NCI-H524 treated with DMSO at 0.1 percent for 48 hours (cell line): ENCODE measurements at places on chromosomes 1 and 21.

DNA sequence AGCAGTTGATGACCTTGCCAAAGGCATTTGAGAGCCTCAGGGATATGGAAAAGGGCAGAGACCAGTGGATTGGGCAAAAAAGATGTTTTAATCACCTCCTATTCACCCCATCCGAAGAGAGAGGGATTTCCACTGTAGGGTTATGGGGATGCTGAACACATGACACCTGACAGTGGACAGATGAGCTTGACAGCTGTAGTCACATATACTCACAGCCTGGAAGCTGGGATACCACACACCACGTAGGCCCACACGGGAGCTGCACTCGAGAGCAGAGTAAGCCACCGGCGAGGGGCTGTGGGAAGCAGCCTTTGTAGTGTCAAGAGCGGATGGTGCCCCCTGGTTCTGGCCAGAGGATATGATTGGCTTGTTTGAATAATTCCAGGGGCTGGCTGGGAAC, 20.0 kb downstream of the ZBTB40 start:
- DNase-seq, result no peak

DNA sequence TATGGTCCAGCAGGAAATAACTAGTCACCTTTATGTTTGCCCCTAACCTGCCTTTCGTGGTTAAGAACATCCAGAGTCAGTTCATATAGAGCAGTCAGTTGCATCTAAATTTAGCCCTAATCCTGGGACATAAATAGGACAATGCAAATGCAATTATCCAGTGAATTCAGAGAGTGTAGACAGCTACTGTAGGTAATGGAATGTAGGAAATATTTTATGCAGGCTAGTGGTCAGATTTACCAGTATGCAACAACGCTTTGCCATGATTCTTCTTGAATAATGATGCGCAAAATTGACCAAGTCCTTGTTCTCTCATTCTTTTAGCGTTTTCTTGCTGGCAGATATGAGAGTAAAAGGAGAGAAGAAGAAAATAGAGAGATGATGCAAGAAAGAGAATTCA, 165.4 kb downstream of the LMX1A start:
- DNase-seq, result no peak

- DNase-seq, result peak; percentile 39
These were observed 28.2 kb downstream of the BATF3 start for GRCh38 chr1:212671342-212672031.

GRCh38 chr1:65055747-65056146, 89.4 kb upstream of the JAK1 start:
- no peak for DNase-seq

- DNase-seq, result no peak
These were observed 12.0 kb downstream of the AKT3 start for GRCh38 chr1:243837907-243838535.

GRCh38 chr1:20446796-20447195, 39.2 kb downstream of the CAMK2N1 start:
- no peak for DNase-seq

DNA sequence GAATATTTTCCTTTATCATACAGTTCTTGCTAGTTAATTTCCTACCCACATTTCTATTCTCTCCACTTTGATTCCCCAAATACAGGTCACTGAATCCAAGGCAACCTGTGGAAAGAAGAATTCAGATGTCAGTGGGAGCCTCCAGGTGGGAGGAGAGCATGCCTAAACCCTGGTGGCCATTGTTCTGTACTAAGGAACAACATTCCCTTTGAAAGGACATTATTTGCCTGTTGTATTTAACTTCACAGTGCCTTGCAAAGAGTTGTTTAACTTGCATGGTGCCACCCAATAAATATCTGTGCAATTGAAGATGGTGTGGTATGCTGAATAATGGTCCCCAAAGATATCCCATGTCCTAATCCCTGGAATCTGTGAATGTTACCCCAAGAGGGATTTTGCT, 21.3 kb downstream of the NPHS2 start:
- no peak for DNase-seq

DNA sequence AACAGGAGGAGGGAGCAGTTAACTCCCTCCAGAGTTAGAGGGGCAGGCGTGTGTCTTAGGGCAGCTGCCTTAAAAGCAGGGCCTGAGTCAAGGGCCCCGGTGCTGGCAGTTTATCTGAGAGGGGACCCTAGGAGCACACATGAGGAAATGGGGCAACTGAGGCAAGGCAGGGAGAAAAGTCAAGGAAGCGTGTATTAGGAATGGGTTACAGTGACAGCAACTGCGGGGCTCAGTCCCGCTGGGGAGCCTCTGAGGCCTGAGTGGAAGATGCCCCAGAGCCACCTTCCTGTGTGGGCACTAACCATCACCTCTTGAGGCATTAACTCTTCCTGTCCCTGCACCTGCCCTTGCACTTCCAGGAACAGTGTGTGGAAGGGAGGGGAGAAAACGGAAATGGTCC, 276.3 kb downstream of the MATN1 start:
- no peak for DNase-seq

DNA sequence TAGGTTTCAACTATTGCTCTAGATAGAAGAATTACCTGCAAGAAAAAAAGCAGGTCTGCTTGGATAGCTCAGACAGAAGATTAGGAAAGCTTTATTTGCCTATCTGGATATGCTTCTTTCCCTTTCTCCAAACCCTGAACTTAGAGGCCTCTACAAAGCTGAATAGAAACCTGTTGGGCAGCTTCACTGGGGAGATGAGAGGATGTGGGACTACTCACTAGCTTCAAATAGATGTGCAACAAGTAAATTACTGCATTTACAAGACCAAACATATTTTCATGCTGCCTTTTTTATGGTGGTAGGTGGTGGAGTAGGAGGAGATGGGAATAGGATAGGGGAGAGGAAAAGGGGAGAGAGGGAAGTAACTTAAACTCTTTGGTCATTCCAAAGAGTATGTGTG, 6.4 kb downstream of the CLCA2 start:
- no peak for DNase-seq

GRCh38 chr1:2213576-2214505, 14.3 kb upstream of the SKI start:
- no peak for DNase-seq

DNA sequence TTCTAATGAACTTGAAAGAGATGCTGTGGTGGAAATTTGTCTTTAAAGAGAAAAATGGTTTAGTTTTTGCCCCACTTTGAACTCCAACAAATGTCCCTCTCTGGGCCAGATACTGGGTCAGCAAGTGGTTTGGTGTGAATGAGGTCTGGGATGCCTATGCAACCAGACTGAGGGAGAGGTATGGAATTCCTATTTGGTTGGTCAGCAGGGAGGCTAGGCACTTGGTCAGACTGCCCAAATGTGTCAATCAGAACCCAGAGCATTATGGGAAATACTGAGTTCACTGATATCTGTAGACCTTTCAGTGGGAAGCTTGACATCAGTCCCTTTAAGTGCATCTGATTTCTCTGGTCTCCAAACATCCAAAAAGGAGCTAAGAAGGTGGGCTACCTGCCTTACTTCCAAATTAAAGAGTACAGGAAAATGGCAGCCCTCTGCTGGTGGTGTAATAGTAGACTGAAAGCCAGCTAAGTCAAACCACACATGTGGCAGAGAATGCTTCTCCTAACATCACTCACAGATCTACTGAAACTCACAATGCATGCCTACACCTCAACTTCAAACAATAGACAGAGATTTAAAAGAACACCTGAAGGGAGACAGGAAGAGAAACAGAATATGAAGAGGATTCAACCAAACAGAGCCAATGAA, 510.1 kb downstream of the PLA2G4A start:
- no peak for DNase-seq

- no peak for DNase-seq
These were observed 716 bp upstream of the HPDL start for GRCh38 chr1:45325851-45326506.

- no peak for DNase-seq
These were observed 13.6 kb downstream of the MTF1 start for GRCh38 chr1:37845786-37846185.

DNA sequence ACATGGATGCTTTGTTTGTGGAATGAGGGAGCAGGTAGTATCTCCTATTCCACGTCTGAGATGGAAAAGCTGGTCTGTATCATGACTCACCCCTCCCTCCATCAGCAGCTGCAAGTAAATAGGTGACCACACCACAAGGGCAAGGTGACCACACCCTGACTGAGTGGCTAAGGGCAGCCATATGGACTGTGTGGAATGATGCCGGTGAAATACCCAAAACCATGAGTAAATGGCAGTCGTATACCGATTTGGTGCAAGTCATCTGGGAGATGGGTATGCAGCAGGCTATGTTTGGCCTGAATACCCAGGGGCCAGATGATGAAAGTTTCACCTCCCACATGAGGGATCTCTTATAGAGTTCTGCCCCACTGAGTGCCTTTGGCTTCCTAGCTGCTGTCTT, 15.8 kb upstream of the UBE2U start:
- no peak for DNase-seq

DNA sequence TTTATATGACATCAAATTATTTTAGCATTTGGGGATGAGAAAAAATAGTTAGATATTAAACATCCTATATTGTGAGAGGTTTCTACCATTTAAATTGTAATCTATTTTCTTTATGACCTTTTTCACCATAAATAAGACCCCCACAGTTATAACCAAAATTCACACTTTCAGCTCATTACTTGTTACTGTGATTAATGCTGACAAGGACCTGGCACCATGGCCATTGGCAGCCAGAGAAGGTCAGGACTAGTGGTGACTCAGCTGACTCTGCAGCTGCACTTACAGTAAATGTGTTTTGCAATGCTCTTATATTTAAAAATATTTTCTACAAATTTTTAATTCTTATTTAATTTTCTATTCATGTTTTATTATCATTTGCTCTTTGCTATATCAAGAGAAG, 133.3 kb upstream of the C1orf105 start:
- DNase-seq, result no peak

GRCh38 chr1:54838565-54839180, 37.5 kb upstream of the TTC22 start:
- no peak for DNase-seq

GRCh38 chr1:206794294-206794908, 22.1 kb upstream of the IL10 start:
- DNase-seq, result no peak

DNA sequence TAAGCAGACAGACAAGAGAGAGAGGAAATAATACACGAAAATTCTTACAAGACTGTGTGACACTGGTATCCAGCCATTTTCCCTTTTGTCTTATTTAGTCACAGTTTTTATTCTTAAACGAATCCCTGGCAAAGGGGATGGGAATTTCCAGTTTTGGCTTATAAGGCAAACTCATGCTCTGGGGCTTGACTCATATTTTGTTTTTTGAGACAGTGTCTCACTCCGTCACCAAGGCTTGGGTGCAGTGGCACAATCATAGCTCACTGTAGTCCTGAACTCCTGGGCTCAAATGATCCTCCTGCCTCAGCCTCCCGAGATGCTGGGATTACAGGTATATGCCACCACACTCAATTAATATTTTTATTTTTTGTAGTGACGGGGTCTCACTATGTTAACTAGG, 31.9 kb downstream of the PTGER3 start:
- no peak for DNase-seq

DNA sequence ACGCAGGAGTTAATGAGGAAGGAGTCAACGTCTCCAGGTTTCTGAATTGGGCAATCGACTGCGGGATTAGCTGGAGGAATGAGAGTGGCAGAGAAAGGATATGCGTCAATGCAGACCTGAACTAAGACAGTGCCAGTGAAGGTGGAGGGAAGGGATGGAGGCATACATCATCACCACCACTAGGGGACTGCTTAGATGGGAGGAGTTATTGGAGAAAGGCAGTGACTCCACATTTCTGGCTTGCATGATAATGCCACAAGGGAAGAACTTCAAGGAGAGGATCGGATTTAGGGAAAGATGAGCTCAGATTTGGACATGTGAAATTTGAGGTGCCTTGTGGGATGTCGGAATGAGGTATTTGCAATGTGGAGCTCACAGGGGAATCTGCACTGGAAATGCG, 17.5 kb downstream of the VASH2 start:
- DNase-seq, result peak; percentile 48

DNA sequence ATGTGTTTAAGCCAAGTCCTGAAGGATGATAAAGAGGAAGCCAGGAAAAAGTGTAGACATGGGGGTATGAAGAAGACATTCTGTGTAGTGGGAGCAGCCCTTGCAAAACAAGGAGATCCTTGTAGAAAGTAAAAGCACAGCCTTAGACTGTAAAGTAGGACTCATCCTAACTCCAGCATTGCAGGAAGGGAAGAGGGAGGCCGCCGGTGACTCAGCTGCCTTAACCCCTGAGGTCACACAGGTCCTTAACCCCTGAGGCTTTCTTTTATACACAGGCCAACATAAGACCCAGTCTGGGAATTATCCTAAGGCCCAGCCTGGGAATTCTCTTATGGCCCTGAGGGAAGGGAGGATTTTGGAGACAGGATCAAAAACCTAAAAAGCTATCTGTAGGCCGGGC, 18.0 kb downstream of the PGM1 start:
- no peak for DNase-seq

DNA sequence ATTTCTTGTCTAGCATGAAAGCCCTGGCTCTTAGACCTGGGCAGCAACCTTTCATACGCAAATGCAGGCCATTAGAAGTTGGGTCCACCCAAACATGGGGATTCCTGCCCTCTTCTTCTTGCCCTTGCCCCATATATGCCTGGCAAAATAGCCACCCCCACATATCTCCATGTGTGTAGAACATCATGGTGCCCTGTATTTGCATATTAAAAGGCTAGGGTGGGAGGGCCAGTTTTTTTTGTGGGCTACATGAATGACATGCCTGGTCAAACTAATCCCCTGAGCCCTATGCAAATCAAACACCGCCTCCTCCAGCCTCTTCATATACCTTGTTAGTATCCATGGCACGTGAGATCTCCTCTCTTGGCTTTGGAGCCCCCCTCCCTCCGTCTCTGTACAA, 24.7 kb downstream of the MFSD2A start:
- no peak for DNase-seq

DNA sequence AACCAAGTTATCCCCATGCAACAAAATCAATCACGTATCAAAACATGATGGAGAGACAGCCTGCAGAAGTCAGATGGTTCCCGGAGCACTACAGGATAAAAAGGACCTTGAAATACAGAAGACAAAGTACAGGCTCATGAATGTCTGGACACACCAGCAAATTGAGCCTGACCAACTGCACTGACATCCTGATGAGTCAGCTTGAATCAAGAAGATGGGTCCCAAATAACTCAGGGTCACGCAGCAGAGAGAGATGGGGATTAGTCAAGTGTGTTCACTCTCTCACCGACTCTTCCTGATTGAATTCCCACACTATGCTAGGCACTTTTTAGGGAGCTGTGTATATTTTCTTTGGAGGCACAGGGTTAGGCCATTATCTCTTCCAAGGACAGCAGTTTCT, 71.1 kb upstream of the DIRAS3 start:
- no peak for DNase-seq

- DNase-seq, result no peak
These were observed 41.4 kb downstream of the MTARC1 start for GRCh38 chr1:220828179-220828490.

DNA sequence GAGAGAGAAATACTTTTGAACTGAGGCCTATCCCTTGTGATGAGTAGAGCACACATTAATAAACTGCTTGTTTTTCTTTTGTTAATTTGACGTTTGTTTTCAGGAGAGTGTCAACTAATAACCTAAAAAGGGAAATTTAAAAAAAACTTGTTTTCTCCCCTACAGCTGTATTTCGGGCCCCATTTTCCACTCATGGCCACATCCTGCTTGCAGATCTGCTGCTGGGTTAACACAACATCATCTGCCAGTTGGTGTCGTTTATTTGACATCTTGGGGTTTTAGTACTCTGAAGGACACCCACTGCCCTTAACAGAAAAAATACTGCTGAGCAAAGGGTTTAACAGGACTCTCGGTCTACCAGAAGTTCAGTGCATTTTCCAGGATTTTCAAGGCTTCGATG, 848 bp upstream of the PYHIN1 start:
- DNase-seq, result no peak

GRCh38 chr1:1311107-1312104, 3.0 kb downstream of the PUSL1 start:
- DNase-seq, result no peak
